ENCODE measurements at places on chromosomes 6 and 20. TPM values are rescaled to one million over a fixed set of nuclear protein-coding genes. Genes with fewer than 3 reads are reported as not detected.

- DNase-seq = no peak
Observed at GRCh38 chr6:31792761-31793171, 2.8 kb downstream of the VARS1 start.

DNA sequence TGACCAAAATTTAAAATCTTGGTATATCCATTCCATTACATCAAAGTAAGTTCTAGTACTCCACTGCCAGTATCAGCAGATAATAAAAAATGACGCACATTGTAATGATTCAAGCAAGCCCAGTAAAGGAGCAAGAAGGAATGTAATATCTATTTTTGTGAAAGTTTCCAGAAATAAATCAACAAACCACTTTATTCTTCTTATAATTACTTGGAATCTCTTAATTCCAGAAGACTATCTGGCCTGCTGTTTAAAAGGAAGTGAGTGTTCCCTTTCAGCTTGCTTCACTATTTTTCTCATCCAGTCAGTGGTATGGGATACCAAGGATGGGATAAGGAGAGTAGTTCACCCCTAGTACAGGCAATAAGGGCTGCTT, 42.2 kb upstream of the DSE start:
- no peak for DNase-seq

Gene GSTA3
- 0.39 TPM for total RNA-seq

Gene PPP1R3G
- total RNA-seq = 1.8 TPM

Gene SLC35D3
- total RNA-seq = 0.10 TPM

All from skin of body (tissue), 3 donors.